Activated naive CD8-positive, alpha-beta T cell treated with anti-CD3 and anti-CD28 coated beads, Interleukin-2, amount 50 U/mL, for 16 hours (primary cell): ENCODE measurements at places on chromosomes 7 and 10.

DNA sequence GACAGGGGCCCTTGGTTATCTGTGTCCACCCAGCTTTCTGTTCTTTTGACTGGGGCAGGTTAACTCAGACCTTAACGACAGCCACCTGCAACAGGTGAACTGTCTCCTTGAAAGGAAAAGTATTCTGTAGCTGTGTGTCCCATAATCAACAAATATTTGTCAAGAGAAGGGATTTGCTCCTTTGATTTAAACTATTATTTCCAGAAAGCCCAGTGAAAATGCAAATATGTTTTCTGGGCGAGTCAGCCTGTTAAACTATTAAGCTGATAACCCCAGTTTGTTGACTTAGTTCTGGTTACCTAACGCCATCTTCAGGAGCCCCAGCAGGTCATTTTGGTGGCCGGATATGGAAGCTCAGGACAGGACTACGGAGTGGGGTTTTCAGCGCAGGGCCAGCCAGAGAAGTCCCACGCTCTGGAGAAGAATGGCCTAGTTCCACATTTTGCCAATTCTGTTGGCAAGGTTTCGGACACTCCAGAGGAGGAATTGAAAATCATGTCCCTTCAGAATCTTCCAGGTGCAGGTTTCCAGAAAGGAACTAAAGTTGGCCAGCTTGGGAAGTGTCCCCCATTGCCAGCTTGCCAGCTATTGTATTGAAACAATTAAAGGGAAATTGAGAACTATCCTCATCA, 54.5 kb downstream of the ADRA2A start:
- DNase-seq, result no peak

DNA sequence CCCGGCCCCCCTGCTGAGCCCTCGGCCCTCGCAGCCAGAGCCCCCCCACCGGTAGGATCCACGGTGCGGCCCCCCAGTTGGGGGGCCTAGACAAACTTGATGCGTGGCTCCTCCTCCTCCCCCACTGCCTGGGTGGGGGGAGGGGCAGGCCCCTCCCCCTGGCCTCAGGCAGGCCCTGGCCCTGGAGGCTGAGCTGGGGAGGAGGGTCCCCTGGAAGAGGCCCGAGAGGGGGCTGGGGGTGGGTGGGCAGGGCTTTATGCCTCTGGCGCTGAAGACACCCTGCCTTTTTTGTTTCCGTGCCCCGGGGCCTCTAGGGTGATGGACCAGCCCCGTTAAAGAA, 3.7 kb downstream of the VPS37D start:
- no peak for DNase-seq

DNA sequence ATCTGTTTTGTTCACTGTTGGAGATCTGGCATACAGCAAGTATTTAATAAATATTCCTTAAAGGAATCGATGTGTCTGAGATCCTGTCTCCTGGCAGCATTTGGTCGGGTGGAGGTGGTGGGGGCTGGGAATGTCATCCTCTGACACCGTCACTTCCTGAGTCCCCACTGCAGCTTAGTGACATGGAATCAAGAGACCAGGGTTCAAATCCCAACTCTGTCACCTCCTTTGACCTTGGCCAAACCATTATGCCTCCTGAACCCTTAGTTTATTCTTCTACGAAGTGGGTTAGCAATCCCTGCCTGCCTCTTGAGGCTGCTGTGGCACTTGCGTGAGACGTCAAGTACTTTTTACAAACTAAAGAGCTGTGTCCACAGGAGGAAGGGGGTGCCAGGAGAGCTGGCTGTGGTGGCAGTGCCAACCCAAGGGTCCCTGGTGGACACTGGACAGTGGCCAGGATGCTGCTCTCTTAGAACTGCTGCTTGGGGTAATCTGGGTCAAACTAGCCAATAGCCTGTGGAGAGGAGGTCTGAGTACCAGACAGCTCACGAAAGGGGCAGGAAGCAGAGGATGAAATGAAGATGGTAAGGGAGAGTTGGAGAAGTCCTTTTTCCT, 8.0 kb upstream of the ZMIZ1 start:
- no peak for DNase-seq

DNA sequence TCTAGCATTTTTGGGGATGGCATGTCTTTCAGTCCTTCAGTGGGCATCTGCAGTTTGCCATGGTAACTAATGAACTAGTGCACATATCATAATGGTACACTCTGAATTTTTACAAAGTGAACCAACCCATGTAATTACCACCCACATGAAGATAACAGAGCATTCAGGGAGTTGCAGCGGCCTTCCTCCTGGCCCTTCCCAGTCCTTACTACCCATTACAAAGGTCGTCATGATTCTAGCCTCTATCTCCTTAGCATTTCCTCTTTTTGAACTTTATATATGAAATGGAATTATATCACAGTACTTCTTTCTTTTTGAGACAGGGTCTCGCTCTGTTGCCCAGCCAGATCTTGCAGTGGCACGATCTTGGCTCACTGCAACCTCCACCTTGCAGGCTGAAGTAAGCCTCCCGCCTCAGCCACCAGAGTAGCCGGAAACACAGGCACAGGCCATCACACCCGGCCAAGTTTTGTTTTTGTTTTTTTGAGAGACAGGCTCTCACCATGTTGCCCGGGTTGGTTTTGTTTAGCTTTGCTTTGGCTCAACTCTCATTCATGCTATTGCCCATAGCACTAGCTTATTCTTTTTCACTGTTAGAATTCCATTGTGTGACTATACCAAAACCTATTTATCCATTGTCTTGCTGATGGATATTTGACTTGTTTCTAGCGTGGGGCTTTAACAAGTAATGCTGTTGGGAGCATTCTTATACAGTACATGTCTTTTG, 79.2 kb downstream of the APBB1IP start:
- DNase-seq, result no peak

GRCh38 chr7:2709553-2710285, 21.7 kb downstream of the AMZ1 start:
- peak; percentile 34 for DNase-seq

- no peak for DNase-seq
These were observed 142.8 kb downstream of the LRRC4 start for GRCh38 chr7:127888411-127888810.

- DNase-seq, result no peak
These were observed 69.9 kb downstream of the FAM204A start for GRCh38 chr10:118272149-118272721.

- DNase-seq, result no peak
These were observed 141.1 kb downstream of the GRM3 start for GRCh38 chr7:86784765-86785164.

GRCh38 chr7:158407581-158408317, 179.9 kb downstream of the PTPRN2 start:
- no peak for DNase-seq

DNA sequence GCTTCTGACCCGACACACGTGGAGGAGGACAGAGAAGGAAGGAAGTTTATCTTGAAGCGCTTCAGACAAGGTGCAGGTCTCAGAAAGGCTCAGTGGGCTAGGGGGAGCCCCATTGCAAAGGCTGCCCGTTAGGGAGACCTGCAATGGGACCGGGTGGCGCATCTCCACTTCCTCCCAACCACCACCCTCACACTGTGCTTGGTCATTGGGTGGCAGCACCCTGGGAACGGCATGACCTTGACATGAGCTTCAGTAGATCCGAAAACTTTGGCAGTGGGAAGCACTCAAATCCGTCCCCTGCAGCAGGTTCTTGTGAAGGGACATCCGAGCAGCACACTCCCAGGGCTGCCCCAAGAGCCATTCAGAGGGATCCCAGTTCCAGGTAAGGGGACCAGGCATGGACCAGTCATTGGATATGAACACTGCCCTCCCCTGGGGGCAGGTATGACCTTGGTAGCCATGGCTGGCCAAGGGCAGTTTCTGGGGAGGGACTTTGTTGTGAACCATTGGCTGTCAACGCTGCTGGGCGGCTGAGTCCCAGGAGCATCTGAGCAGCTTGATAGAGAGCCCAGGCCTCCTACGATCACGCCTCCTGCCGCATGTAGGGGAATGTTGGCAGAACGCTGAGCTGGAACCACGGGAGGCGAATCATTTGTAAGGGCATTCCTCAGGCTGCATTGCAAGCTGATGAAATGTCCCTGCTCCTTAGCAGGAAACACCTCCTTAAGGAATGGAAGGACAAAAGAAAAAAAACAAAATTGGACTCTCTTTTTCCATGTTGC, 31.7 kb downstream of the GALNTL5 start:
- DNase-seq, result no peak
